ENCODE measurements at places on chromosomes 2 and 18.
A peak's percentile ranks its signal among the peaks of the same experiment; 100 is the strongest.

- DNase-seq, result no peak
Measured at GRCh38 chr2:85073033-85073432, 60.2 kb upstream of the TCF7L1 start.

- DNase-seq, result no peak
Measured at GRCh38 chr2:101803945-101804696, 106.6 kb downstream of the MAP4K4 start.

GRCh38 chr2:172072706-172073105 is 12.6 kb upstream of the DLX1 start:
- DNase-seq, result no peak

- DNase-seq, result no peak
Measured at GRCh38 chr2:133561045-133561852, 7.0 kb downstream of the NCKAP5 start.

DNA sequence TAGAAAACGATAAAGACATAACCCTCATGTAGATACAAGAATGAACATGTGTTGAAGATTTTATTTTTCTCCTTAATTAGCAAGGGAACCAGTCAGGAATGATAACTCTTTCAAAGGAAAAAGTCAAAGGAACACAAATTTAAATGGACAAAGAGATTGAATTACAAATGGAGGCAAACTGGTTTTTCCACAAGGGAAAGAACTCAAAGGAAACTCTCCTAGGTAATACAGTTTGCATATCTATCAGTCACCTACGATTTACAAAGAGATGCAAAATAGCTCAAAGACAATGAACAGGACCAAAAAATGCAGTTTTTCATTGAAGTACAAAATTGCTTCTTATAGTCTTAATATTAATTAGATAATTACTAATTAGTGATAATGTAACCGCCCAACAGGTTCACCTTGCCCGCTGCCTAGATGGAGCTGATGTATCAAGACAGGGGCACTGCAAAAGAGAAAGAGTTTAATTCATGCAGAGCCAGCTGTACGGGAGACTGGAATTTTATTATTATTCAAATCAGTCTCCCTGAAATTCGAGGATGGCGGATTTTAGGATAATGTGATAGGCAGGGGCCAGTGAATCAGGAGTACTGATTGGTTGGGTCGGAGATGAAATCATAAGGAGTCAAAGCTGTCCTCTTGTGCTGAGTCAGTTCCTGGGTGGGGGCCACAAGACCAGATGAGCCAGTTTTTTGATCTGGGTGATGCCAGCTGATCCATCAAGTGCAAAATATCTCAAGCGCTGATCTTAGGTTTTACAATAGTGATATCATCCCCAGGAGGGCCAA is 151.0 kb downstream of the TMEM17 start:
- no peak for DNase-seq

- no peak for DNase-seq
Measured at GRCh38 chr2:79446313-79446712, 66.5 kb upstream of the CTNNA2 start.

GRCh38 chr2:217790195-217790594 is 212.6 kb downstream of the TNS1 start:
- DNase-seq, result peak; percentile 37

- DNase-seq, result peak; percentile 86
Measured at GRCh38 chr2:239321596-239322415, 79.0 kb downstream of the HDAC4 start.

GRCh38 chr18:49758263-49758610 is 55.1 kb downstream of the ACAA2 start:
- no peak for DNase-seq

- no peak for DNase-seq
Measured at GRCh38 chr2:173547499-173547898, 192.8 kb downstream of the CDCA7 start.

DNA sequence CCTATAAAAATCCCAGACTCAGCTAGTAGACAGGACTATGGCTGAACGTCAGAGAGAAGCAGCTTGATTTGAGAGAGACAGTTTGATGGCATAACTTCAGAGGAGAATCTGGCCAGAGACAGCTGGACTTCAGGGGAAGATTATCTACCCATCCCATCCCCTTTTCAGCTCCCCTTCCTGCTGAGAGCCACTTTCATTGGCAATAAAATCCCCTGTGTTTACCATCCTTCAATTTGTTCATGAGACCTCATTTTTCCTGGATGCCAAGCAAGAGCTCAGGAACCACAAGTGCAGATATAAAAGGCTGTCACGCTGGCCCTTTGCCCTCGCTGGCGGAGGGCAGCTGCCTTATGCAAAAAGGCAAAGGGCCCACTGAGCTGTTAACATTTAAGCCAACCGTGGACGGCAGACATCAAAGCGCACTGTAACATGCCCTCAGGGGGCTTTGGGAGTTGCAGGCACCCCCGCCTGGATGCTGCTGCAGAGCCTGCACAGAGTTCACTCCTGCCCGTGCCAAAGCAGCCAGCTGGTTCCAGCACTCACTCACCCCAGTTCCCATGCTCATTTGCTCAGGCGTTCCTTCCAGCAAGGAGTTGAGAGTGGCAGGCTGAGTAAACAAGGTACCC is 164.3 kb upstream of the PGAP1 start:
- DNase-seq, result no peak

GRCh38 chr2:130834091-130834930 is 2.4 kb upstream of the ARHGEF4 start:
- no peak for DNase-seq

DNA sequence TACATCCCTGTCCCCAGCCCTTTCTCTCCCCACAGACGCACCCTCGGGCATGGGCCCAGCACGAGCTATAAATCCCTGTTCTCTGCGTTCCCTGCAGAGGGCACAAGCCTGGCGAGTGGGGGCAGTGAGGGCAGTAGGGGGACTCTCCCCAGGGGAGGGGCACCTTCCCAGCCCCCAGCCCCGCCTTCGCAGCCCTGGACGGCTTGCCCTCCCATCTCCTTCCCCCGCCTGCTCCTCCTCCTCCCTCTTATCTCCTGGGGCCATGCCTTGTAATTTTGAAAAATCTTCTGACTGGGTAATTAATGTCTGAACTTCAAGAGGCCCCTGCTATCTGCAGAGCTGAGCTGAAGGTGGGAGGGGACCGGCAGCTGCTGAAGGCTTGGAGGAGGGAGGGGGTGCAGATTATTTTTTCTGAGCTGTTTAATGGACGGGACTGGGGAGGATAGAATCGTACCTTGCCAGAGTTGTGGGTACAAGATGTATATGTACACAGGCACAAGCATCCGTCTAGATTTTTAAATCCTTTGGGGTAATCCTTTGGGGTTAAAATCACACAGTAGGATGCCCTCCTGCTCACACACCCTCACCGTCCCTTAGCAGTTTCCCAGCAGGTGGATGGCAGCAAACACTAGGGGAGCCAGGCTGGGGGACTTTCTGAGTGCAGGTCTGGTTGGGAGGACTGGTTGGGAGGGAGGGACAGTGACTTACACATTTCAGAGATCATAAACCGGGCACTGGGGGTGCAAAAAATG is 121.9 kb downstream of the SMAD7 start:
- DNase-seq, result no peak

GRCh38 chr2:147025646-147026585 is 818.9 kb upstream of the ACVR2A start:
- no peak for DNase-seq

DNA sequence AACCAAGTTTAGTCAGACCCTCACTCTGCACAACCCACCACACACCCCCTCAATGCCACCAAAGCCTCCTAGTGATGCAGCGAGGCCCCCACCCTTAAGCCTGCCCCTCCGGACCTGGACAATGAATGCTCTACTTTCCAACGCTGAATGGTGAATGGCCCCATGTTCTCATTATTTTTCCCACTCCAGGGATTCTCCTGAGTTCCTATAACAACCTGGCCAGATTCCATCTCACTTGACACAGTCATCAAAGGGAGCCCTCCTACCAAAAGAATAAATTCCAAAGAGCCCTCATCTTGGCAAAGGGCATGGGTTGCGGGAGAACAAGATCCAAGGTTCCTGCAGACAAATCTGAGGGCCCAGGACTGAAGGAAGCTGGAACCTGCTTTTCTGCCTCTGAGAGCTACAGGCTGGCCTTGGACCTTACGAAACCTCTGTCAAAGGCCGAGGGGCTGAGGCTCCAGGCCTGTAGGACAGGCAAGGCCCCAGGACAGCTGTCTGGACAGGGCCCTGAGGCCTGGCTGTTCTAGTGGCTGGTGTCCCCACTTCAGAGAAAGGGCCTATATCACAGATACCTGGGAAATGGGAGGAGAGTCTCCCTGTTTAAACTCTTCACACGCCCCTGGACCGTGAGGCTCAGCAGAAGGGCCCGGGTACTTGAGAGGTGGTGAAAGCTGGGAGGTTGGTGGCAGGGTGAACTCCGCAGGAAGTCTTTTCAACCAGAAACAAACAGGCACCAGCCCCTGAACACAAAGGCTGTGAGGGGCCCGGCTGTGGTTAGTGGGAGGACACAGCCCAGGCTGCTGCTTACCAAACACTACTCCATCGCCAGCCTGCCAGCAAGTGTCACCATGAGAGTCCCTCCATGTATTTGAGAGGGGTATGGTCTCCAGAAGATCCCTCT is 27.3 kb downstream of the SFXN5 start:
- no peak for DNase-seq

- DNase-seq, result no peak
Measured at GRCh38 chr2:233395687-233396086, 41.4 kb downstream of the DGKD start.

- no peak for DNase-seq
Measured at GRCh38 chr2:25273985-25274535, 67.7 kb downstream of the DNMT3A start.

GRCh38 chr2:229330952-229331351 is 59.9 kb upstream of the PID1 start:
- no peak for DNase-seq

DNA sequence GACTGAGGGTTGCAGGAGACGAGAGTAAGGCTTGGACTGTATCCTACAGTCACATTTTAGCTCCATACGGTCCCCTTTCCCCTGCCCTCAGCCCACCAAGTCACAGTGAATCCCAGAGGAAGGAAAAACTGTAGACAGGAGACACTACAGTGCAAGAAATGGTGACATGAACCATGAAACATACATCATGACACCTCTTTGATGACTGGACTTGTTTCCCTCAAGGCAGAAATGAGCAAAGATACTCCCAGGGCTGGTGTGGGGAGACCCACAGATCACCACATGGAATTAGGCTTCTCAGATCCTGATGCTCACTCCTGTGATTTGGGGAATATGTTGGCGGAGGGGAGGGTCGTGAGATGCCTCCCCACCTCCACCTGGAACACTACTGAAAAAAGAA is 48.2 kb upstream of the SPP2 start:
- DNase-seq, result no peak

DNA sequence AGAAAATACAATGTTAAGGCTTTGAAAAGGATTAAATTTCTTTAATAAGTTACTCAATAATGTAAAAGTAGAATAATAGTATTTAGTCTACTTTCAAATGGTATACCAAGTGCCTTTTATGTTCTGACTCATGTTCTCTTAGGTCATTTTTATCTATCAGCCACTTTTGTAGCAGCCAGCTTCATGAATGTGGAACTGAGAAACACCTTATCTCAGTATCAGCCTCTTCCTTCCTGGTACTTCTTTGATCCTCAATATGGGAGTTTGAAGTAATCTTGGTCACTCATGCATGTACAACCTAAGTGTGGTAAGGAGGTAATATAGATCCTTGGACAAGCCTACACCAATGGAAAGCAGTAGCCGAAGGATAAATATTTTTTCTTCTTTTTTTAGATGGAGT is 180.4 kb upstream of the NRXN1 start:
- no peak for DNase-seq

GRCh38 chr2:150485114-150485870 is 2.2 kb downstream of the RND3 start:
- peak; percentile 11 for DNase-seq

DNA sequence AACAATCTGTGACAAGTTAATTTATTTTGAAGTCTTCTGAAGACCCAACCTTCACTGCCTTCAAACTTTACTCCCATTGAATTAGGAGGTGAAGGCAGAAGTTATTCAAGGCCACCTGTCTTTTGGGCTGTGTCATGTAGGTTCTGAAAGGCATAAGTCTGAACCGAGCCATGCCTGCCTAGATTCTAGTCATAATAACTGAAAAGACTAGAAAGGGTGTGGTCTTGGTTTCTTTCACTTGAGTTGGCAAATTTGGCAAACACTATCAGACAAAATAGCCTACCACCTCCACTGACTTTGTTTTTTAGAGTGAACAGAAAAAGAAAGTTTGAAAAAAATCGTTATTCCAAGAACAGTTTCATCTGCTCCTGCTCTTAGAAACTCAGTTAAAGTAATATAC is 38.4 kb downstream of the PPM1B start:
- no peak for DNase-seq

GRCh38 chr2:161580426-161580825 is 43.8 kb upstream of the SLC4A10 start:
- DNase-seq, result no peak

All from activated CD4-positive, alpha-beta memory T cell treated with anti-CD3 and anti-CD28 coated beads for 36 hours (primary cell).